ENCODE measurements at places on chromosomes 4 and X.

- no peak for DNase-seq
Measured at GRCh38 chrX:3271183-3271833, 75.1 kb downstream of the MXRA5 start.

- no peak for DNase-seq
Measured at GRCh38 chrX:154409222-154409871, at the start of gene DNASE1L1. Gene DNASE1L1, minus strand, starts transcription at chrX:154409254. Its CDS starts 3,686 bp downstream, at chrX:154405568.

DNA sequence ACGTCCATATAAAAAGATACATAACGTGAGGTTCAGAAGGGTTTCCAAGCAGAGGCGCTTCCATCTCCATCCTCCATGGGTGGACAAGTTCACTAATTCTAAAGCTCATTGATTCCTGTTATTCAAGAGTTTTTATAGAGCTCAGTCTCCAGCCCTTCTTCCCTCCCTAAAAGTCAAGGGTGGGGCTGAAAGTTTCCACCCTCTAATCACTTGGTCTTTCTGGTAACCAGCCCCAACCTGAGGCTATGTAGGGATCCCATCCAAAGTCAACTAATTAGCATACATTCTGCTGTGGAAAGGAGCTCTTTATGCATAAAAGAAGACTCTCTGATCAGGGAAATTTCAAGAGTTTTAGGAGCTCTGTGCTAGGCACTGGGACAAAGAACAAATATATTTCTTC is 46.9 kb upstream of the VEGFC start:
- DNase-seq = no peak

DNA sequence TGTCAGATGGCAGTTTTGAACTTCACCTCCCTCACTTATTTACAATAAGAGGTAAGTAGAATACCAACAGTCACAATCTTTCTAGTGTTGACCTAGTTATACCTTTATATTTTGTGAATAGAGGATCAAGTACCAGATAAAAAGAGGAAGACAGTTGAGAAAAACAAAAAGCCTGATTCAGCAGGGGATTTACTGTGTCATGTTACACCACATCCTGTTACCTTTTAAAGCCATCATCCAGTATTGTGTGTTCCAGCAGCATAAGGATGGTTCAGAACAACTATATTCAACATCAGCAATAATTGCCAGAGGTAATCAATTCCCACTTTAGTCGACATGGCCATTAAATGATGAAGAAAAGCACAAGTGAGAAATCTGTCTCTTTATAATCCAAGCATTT is 21.3 kb upstream of the CXCL6 start:
- DNase-seq = no peak

DNA sequence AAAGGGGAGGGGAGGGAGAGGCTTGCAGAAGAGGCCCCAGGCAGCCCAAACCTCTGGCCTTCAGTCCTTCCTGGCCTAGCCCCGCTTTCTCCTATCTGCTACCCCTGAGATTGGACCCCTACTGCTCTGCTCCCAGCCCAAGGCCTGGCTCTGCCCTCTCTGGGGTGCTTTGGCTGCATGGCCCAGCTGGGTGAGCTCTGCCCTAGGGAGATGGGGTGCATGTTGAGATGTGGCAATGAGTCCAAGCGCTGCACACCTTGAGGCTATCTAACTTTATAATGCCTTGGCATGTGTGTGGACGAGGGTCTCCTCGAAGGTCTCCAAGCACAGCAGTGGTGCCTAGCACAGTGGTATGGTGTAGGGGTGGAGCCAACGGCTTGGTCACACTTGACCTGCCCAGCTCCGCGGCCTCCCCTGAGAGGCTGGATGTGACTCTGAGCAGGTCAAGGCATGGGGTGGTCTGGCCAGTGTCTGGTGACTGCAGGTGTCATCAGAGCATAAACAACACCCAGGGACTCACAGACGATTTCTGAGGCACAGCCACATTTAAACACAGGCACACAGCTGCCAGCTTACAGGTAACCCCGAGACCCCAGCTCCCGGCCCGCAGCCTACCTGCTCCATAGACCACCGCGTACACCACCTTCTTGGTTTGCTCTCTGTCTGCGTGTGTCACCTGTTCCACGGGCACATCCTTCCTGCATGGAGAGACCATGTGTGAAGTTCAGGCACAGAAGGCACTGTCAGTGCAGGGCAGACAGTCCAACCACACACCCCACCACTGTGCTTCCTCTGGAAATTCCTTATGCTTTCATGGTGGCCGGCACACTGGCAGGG is 36.3 kb downstream of the NAT8L start:
- no peak for DNase-seq

- no peak for DNase-seq
Measured at GRCh38 chr4:25113915-25114904, 46.0 kb downstream of the SEPSECS start.

DNA sequence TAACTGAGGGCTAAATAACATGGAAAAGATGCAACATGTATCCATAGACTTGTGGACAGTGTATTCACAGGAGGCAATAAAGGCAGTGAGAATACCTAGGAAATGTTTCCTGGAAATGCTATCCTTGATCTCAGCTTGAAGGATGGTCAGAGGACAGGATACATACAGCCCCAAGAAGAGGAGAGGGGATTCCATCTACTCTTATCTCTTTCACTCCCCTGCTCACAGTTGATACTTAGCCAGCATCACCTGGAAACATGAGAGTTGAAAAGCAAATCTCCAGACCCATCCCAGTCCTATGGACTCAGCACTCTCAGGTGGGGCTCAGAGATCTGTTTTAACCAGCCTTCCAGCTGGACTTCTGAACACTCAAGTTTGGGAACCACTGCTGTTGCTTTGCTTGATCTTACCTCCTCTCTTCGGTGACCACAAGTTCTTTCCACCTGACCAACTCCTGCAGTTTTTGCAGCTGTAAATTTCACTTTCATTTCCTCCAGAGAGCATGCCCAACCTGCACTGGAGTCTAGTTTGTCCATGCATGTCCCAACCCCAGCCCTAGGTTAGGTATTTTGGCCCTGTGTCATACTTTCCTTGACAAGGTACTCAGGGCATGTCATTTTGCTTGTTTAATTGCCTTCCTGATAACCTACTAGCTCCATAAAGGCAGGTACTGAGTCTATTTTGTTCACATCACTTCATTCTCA is 10.4 kb downstream of the RELL1 start:
- DNase-seq = no peak

DNA sequence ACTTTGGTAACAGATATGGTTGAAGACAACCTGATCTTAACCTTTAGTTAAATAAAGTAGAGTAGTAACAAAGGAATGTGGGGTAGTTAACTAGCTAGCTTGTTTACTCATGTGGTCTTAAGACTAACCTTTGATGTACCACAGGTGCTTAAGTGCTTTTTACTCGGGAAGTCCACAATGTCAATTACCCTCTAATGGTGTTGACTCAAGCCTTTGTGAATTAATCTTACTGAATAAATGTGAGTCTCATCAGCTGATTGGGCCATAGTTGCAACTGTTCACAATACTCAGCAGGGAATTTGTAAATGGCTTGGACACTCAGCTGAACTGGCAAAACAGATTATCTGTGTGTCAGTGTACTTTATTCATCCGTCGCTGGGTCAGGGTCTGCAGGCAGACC is 119.0 kb upstream of the UGT8 start:
- no peak for DNase-seq

GRCh38 chrX:18949291-18949943 is 34.5 kb downstream of the PHKA2 start:
- no peak for DNase-seq

- no peak for DNase-seq
Measured at GRCh38 chr4:8727546-8728510, 135.3 kb downstream of the CPZ start.

- DNase-seq = no peak
Measured at GRCh38 chr4:72375073-72375736, 193.8 kb downstream of the ADAMTS3 start.

DNA sequence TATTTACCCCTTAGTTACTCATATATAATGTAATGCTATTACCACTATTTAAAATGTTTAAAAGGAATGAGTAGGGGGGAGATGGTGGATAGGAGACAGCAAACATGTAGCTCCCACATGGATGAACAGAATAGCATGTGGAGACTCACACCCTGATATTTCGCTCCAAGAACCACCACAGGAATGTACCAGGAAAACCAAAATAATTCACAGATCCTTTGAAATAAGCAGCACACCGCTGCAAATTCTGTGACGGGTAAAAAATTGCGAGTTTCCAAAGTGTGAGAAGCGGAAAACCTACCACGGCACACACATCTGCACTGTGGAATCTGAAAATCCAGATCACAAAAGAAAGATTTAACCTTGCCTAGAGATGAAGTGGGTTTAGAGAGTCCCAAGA is 428.2 kb downstream of the TLL1 start:
- DNase-seq = no peak

DNA sequence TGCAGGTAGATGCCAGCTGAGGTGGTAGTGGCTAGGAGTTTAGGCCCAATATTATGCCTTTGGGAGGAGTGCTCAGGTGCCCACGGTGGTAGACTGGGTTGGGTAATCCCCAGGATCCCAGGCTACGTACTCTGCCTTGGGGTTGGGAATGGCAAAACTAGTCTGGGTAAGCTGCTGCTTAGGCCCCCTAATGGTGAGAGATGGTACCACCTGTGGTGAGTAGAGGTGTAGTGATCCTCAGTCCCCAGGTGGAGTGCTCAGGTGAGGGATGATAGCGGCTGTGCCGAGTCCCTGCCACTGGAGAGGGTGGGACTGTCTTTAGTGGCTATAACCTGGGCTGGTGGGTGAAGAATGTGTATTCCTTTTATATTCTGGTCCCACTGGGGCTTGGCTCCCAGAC is 75.2 kb downstream of the IL1RAPL2 start:
- no peak for DNase-seq

GRCh38 chrX:122572461-122572860 is 611.6 kb upstream of the GRIA3 start:
- DNase-seq = no peak

DNA sequence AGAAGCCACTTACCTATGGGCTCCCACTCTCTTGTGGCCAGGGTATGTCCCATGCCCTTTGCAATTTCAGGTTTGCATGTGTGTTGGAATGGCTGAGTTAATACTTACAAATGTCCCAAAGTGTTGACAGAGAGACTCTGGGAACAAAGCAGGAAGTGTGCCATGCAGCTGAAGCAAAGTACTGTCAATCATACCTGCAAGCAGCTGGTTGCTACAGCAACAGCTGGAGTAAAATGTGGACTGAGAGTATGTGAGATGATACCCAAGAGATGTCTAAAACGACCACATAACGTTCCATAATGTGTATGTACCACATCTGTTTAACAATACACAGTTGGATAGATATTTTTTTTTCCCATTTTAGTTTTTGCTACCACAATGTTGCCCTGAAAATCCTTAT is 82.8 kb upstream of the CAMK2D start:
- DNase-seq = no peak

DNA sequence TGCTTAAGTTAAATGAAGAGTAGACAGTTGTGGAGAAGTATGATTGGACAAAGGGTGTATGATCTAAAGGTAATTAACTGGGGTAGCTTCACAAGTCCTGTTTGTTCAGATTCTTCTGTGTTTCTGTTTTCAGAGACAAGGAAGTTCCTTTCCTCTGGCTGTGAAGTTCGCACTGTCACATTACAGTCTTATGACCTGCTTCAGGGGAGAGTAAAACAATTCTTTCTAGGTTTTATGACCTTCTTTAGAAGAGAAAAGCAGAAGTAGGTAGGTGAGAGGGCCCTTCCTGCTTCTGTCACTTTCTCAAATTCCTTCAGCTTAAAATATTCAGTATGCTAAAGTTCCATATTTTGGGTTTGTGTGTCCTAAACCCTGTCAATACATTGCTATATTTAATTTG is 211.9 kb downstream of the SOX3 start:
- DNase-seq = no peak

- no peak for DNase-seq
Measured at GRCh38 chr4:2243681-2244380, 1.9 kb upstream of the HAUS3 start.

DNA sequence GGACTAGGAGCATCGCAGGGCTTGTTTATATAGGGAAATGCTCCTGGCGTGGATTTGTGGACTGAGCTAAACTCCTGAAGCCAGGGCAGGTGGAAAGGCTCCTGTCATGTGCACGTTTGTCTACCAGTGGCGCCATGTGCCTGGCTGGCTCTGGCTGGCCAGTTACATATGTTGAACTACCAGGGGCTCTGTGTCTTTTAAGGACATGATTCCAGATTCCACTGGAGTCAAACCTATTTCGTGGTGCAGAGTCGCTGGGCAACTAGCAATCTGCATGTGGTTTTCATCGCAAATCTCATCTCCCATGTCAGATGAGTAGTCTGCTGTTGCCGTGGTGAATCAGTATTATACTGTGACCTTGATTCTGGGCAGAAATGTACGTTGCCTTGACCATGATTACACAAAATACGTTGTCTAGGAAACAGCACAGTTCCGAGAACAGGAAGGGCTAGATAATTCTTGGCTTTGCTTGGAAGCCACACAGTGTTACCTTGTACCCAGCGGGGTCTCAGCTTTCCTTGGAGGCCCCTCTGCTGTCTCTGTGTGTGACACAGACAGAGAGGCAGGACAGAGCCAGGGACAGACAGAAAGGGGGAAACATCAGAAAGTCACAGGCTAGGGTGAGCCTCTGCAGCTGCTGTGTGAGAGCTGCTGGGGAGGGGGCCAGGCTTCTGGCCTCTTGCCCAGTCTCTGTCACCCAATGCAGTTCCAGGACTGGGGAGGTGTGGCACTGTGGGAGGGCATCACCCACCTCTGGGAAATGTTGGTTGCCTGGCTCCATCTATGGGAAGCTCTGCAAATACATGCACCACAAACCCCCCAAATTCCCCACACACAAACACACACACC is 19.2 kb downstream of the PNMA6E start:
- no peak for DNase-seq

DNA sequence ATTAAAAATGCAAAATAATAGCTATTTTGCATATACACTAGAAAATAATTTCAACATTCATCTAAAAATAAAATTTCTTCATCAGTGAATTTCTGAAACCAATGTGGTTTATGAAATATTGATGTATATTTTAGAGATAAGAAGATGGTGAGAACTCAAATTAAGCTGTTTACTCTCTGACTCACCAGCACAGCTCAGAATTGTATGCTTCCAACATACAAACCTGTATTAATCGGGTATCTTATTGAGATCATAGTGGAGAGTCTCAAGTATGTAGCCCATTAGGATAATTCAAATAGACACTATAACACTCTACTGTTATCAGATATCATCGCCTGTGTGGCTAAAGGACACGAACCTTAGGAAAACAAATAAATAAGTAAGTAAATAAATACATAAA is 899.5 kb upstream of the INTU start:
- DNase-seq = no peak

Data from hippocampal formation (tissue), 2 donors.